ENCODE measurements at places on chromosomes 2 and 18. TPM values are rescaled to one million over a fixed set of nuclear protein-coding genes. Genes with fewer than 3 reads are reported as not detected.

GRCh38 chr2:139067072-139067471 is 286.9 kb upstream of the NXPH2 start:
- no peak for DNase-seq

DNA sequence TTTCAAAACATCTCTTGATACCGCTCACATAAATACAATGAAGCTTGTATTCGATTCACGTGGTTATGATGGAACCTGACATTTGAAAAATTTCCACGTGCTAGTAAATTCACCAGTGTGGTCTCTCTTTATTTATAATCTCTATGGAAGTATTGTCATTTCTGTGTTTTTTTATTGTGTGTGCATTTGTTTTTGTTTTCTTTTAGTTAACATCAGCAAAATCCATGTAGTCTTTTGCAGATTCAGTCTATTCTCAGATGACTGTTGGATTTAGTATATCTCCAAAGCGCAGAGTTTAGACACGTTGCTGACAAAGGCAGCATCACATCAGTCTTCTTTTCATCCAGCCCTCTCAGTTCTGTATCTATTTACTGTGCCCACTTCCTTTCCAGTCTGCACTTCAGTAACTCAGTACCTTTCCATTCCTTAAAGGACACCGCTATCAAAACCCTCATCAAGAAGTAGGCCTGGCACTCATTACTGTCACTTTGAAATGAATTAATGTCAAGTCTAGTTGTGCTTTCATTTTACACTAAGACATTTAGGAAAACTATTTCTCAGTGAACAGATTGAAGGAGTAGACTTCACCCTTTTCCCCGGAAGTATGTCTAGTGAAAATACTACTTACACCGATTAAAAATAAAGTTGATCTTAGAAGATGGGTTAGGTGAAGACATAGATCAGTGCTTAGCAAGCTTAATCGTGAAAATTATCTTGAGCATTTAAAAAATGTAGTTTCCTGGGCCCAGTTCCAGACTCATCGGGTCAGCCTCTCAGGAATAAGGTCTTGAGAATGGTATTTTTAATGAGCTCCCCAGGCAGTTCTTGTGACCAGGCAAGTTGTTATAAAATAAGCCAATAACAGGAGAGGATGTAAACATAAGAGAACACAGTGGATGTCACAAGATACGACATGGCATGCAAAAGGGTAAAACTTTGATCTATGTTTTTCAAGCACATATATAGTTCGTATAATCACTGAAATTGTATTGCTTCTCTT is 506.8 kb upstream of the ZEB2 start:
- no peak for DNase-seq

GRCh38 chr18:6315517-6316331 is 99.0 kb downstream of the L3MBTL4 start:
- DNase-seq: no peak

- no peak for DNase-seq
These were observed 6.0 kb downstream of the NEMP2 start for GRCh38 chr2:190528521-190529001.

DNA sequence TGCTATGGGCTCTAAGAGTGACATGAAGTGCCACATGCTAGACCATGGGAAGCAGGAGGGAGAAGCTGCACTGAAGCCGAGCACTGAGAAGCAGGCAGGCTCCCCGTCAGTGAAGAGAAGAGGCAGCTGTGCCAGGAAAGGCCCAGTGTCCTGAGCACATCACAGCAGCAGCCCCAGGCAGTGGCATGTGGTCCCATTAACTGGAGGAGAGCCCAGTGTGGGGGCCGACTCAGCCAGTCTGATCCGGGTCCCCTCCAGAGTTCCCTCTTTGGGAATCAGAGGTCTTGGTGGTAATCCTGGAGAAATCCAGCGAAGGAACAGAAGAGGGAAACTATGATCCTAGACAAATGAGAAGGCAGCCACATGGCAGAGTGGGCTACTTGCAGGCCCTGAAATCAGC is 96.7 kb upstream of the ACAA2 start:
- DNase-seq: no peak

- DNase-seq: peak; percentile 53
These were observed 11.4 kb downstream of the DNAJB2 start for GRCh38 chr2:219290381-219291171.

GRCh38 chr2:181527058-181527457 is 69.9 kb downstream of the ITGA4 start:
- no peak for DNase-seq

GRCh38 chr2:172100935-172101820 is 1.5 kb downstream of the DLX2 start:
- no peak for DNase-seq

DNA sequence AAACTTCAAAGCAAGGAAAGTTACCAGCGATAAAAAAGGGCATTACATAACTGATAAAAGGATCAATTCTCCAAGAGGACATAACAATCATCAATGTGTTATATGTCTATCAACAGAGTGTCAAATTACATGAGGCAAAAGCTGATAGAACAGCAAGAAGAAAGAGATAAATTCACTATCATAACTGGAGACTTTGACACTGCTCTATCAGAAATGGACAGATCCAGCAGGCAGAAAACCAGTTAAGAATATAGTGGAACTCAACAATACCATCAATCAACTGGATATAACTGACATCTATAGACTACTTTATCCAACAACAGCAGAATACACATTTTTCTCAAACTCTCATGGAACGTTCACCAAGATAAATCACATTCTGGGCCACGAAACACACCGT is 65.0 kb downstream of the ROCK2 start:
- DNase-seq: no peak

The RAB10 gene
- 171 TPM for total RNA-seq
